AG04449 (cell line): ENCODE measurements at places on chromosomes 4 and X.
A peak's percentile ranks its signal among the peaks of the same experiment; 100 is the strongest.

DNA sequence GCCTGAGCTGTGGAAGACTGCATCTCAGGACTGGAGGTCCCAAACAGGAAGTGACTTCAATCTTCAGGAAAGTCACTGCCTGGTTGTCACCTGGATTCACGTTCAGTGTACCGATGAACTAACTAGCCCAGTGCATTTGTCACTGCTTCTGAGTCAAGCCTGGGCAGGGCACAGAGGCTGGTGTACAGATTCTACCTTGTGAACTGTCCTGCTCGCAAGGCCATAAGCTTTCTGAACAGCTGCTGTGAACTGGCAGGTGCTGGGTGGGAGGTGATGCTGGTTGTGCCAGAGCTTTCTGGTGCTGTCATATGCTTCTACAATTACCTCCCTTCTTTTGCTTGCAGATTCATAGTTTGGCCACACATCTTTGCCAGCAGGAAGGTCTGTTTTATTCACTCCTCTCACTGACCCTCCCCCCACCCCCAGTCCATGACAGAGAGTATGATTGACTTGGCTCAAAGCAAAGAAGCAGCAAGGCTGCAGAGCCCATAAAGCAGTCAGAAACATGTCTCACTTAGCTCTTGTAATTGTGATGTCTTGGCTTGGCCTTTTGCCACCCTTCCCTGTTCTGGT lies 40.5 kb downstream of the ZCCHC12 start:
- no peak for DNase-seq

DNA sequence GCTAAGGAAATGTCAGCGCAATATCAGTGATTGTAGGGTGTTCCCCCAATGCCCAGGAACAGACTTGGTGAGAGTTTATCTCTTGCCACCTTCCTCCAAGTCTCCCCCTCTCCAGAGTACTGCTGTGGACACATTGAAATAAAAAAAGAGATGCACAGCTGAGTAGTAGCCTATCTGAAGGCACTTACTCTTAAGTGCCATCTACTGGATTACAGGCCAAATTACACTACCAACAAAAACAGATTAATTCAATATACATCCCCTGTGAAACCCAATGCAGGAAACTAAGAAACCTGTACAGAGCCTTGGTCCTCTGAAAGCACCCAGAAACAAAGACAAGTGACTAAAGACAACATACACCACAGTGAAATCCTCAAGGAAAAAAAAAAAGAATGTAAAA lies 460.3 kb downstream of the ZIC3 start:
- DNase-seq = no peak

DNA sequence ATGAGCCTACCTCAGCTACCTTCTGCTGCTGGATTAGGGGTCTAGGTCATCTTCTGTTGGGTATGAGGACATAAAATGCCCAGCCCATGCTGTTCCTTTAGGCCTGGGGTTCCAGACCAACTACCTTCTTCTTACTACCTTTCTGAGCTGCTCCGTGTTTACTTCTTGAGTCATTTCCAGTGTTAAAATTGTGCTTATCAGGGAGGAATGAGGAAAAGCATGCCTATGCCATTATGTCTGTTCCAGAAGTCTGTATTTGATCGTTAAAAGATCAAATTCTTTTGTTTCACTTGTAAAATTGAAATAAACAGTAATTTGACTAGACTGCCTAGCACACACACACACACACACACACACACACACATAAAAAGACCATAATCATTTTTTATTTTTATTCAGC lies 1912.7 kb upstream of the TENM3 start:
- no peak for DNase-seq

GRCh38 chr4:182409271-182409670 lies 166.1 kb downstream of the TENM3 start:
- DNase-seq = no peak

- no peak for DNase-seq
These were observed 13.5 kb upstream of the LIMCH1 start for GRCh38 chr4:41524425-41524824.

DNA sequence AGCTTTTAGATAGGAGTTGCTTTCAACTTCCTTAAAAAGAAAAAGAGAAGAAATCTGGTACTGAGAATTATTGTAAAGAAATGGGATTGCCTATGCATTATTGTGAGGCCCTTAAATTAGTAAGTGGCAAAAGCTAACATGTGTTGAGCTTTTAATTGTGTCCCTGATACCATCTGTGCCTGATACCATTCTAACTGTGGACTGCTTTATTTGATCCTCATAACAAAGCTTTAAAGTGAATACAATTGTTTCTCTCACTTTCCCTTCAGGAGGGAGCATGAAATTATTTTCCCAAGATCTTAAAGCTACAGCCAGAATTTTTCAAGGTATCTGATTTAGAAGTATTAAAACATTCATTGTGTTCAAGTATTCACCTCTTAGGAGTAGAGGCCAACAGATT lies 9.9 kb downstream of the KCTD8 start:
- no peak for DNase-seq

DNA sequence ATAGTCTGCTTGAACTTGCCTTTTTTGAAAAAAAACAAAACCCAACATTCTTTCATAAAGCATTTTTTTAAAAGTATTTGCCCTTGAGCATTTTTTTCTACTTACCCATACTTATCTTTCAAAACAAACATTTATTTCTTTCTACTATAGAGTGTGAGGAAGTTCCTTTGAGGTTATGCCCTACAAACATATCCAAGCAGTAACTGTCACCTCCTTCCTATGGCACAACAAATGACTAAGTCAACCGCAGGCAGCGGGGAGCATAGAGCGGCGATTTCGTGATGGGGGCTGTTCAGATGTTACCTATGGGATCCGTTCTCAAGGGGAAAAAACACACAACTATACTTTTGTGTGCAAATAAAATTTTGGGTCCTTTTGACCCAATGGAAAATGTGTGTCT lies 19.4 kb downstream of the SPRY1 start:
- DNase-seq = peak; percentile 29

- no peak for DNase-seq
These were observed 52.4 kb upstream of the TRIM2 start for GRCh38 chr4:153151535-153152455.

DNA sequence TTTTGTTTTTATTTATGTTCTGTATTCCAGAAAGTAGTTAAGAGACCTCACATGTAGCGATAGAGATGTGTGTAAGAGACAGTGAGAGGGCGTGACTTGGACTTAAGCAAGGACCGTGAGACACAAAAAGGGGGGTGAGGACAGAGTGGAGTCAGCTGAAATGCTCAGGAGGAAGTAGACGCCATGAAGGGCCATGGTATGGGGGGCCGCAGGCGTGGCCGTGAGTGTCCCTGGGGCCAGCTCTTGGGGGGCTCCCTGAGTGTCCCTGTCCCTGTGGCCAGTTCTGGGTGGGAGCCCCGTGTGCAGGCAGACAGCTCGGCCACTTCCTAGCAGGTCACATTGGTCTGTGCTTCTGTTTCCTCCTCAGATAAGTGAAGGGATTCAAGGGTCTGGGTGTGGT lies 23.0 kb upstream of the MSANTD1 start:
- no peak for DNase-seq

DNA sequence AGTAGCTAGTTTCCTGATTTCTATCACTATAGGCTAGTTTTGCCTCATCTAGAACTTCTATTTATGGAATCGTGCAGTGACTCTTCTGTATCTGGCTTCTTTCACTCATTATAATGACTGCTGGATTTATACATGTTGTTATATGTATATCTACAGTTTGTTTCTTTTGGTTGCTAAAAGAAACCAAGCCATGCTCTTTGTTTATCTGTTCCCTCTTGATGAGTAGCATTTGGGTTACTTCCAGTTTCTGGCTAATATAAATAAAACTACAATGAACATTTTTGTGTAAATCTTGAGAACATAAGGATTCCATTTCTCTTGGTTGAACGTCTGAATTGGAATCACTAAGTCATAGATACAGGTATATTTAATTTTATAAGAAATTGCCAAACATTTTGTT lies 73.9 kb downstream of the ARHGAP24 start:
- no peak for DNase-seq

- no peak for DNase-seq
These were observed 55.5 kb downstream of the SPANXN4 start for GRCh38 chrX:143081231-143081630.

DNA sequence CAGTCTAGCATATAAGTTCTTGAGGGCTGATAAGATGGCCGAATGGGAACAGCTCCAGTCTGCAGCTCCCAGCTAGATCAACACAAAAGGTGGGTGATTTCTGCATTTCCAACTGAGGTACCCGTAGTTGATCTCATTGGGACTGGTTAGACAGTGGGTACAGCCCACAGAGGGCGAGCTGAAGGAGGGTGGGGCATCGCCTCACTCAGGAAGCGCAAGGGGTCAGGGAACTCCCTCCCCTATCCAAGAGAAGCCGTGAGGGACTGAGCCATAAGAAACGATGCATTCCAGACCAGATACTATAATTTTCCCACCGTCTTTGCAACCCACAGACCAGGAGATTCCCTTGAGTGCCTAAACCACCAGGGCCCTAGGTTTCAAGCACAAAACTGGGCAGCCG lies 109.0 kb downstream of the RPS6KA6 start:
- no peak for DNase-seq

GRCh38 chrX:1097328-1097727 lies 115.1 kb downstream of the CRLF2 start:
- DNase-seq = no peak

DNA sequence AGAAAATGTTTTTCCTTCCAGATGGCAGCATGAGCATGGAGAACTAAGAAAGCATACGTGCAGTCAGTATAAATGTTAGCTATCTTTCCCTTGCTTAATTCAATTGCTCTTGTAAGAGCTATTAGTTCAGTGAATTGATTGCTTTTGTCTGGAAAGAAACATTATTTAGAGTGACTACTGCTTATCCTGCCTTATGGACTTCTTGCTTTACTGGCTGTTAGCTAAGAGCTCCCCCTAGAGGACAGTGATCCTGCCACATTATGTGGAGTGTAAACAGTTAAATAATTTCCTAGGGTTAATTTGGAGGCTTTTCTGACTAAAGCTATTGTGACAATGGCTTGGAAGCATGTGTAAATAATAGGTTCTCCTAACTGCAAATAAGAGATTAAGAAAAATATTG lies 1402.4 kb downstream of the FAM133A start:
- no peak for DNase-seq

DNA sequence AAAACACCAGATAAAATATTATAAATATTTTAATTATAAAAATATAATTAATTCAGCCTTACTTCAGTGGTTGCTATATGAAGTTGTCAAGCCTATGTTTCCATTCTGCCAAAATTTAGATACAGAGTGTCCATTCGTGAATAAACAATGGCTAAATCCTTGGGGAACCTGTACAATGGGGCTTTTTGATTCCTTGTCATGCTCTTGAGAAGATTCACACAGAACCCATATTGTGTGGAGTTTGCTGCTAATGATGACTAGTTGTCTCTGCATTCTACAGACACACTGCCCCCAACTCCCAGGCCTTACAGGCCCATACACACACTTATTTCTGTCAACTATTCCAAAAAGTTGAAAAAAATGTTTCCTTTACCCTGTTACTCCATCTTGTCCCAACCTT lies 33.4 kb upstream of the MAGEC2 start:
- DNase-seq = no peak

- no peak for DNase-seq
These were observed 1540.5 kb downstream of the C4orf33 start for GRCh38 chr4:130636486-130636885.

DNA sequence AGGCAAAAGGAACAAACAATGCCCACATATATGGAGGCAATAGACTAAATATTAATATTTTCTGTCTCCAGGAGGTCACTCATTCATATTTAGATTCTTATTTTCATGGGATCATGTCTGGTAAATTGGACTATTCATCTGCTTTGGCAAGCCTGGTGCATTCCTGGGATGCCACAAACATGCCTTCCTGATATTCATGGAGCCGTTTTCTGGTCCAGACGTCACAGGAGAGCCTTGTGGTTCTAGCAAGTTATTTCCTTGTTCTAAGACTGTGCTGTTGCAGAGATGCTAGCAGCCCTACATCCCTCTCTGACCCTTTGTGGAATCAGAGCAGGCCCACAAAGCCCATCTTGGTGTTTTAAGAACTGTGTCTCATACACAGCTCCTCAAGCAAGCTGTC lies 16.1 kb upstream of the EXOSC9 start:
- DNase-seq = peak; percentile 98

GRCh38 chr4:70706516-70706915 lies 15.2 kb upstream of the RUFY3 start:
- DNase-seq = no peak

- no peak for DNase-seq
These were observed 98.3 kb downstream of the NFKB1 start for GRCh38 chr4:102599455-102599854.

- no peak for DNase-seq
These were observed 31.9 kb downstream of the BMP15 start for GRCh38 chrX:50942471-50942870.

- no peak for DNase-seq
These were observed 10.1 kb downstream of the ANXA3 start for GRCh38 chr4:78561677-78562076.

DNA sequence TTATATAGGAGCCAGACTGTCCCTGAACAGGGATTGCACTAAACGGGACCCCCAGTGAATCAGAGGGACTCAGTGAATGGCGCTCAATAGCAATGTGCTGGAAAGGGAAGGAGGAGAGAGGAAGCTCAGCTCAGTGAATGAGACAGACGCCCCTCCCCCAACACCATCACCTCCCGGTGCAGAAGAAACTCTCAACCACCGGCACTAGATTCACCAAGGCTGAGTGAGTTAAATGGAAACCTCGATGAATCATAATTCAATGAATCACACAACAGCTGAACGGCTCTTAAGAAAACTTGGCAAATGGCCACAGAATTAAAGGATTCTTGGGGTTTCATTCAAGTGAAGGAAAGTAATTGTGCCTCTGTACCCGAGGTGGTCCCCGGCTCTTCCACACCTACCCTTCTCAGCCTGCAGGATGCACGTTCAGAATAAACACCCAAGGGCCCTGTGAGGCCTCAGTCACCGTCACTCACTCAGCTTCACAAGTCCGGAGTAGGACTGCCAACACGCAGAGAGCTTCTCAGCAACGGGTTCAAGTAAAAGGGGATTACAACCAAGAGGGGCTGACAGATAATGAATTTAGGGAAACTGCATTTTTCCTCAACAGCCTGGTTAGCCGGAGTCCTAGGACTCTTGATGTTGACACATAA lies 29.3 kb downstream of the CRMP1 start:
- peak; percentile 75 for DNase-seq

GRCh38 chr4:124636788-124637187 lies 75.7 kb downstream of the ANKRD50 start:
- no peak for DNase-seq

- DNase-seq = no peak
These were observed 39.2 kb downstream of the TXLNG start for GRCh38 chrX:16825264-16826035.

- DNase-seq = no peak
These were observed 5.4 kb upstream of the PHOX2B start for GRCh38 chr4:41753942-41754341.

- no peak for DNase-seq
These were observed 387.9 kb upstream of the TENM3 start for GRCh38 chr4:181855307-181855706.
